ENCODE measurements at places on chromosomes 3 and 15.

DNA sequence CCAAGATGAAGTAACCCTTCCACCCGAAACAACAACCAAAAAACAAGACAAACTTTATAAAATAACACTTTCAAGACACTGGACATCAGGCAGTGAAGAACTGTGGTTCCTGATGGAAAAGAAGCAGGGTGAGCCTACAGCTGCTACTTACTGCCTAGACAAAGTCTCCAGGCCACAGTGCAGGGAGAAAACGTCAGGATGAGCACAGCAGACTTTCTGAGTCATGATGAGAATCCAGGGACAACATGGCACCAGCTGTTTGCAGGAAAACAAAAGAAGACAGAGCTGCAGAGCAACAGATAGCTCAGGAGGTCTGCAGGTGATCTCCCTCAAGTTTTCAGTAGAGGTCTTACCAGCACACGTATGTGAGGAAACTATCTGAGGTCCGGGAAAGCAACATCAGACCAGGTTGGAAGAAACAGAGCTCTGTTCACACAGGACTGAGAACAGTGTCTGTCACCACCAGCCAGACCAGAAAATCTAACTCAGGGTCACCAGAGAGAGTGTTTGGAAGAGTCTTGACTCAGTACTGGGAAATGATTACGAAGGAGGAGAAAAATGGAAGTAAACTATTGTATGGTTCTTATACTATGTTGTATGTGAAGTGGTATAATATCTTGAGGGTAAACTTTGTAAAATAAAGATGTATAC, 108.9 kb downstream of the ANO10 start:
- DNase-seq: no peak

DNA sequence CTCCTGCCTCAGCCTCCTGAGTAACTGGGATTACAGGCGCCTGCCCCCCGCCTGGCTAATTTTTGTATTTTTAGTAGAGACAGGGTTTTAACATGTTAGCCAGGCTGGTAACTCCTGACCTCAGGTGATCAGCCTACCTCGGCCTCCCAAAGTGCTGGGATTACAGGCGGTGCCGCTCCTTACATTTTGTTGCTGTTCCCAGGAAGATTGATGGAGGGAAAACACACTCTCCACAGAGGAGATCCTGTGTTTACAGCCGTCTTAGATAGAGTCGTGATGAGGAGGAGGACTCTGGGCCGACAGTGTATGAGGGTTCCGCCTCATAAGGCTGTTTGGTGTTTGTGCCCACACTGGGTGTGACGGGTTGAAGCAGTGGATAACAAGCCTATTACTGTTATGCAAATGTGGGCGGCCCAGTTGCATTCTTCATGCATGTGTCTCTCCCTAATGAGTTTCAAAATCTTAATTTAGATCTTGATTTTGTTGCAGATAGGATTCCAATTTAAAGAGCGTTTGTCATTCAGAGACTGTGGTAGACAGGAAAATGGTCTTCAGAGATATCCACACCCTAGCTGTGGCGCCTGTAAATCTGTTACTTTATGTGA, 60.0 kb downstream of the APBA2 start:
- no peak for DNase-seq

GRCh38 chr15:45456212-45457106, 66.1 kb downstream of the SLC30A4 start:
- peak; percentile 91 for DNase-seq

GRCh38 chr15:42178056-42178455, 21.6 kb upstream of the PLA2G4F start:
- no peak for DNase-seq

GRCh38 chr3:66486646-66487045, 14.2 kb downstream of the LRIG1 start:
- DNase-seq: no peak

GRCh38 chr3:116809208-116809607, 99.6 kb downstream of the TUSC7 start:
- no peak for DNase-seq

GRCh38 chr3:177551431-177551836, 354.2 kb upstream of the TBL1XR1 start:
- no peak for DNase-seq

DNA sequence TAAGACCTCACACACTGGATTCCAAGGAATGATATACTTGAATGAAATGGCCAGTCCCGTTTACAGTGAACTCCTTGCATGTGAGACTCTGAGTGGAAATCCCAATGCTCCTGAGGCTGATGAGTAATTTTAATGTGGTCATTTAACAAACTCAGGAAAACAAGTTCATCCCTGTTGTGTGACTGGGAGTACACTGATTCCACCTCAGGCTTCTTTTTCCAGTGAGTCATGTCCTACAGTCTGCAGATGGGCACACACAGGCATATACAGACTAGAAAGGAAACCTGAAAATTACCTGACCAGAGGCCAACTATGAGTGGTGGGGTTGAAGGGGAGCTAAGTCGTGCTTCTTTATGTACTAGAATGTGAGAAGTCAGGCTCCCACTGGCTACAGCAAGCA, 5.8 kb downstream of the SQOR start:
- DNase-seq: no peak

DNA sequence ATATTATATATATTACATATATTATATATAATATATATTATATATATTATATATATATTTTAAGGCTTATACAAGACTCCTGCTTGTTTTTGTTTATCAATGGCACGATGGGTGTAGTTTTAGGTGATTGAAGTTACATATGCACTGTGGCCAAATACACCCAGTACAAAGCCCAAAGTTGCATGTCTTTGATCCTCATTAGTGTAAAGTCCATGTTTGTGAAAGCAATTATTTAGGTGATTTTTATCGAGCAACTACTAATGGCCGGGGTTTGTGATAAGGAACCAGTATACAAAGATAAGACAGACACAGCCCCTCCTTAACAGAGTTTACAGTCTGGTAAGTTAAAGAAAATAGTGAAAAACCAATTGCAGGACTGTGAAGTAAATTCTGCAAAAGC, 154.3 kb downstream of the CHDH start:
- DNase-seq: no peak

GRCh38 chr3:40877631-40878463, 321.5 kb upstream of the CTNNB1 start:
- DNase-seq: no peak

GRCh38 chr15:42932833-42933515, 12.4 kb upstream of the TTBK2 start:
- DNase-seq: no peak

DNA sequence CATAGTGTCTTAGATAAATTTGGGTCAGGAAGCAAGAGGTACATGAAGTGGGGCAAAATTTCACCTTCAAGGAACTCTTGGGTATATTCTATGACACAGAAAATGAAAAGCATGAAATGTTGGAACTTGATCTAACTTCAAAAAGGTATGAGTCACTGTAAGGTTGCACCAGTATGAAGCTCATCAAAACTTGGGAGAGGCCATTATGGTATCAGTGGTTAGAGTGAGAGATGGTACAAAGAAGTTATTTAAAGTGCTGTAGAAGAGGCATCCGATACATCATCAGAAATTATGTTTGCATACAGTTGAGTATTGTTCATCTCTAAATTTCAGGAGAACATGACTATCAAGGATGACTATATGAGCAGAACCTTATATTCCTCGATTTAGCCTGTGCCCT, 302.9 kb upstream of the SUCLG2 start:
- no peak for DNase-seq

- no peak for DNase-seq
These were observed 507 bp upstream of the AP3B2 start for GRCh38 chr15:82710208-82710555.

DNA sequence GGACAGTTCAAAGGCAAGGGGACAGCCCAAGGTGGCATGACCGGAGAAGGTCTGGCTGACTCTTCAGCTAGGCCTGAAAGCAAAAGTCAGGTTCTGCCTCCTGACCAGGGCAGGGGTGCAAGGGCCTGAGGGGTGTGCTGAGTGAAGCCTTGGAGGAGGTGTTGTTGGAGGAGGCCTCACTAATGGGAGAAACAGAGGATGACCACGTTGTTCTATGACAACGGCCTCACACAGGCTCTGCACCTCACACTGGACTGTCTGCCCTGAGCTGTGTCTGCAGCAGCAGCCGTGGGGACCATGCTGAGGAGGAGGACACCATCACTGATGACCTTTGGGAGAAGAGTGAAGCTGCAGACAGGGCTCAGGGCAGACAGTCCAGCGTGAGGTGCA, 116.9 kb upstream of the ABHD17C start:
- no peak for DNase-seq

- DNase-seq: no peak
These were observed 234.4 kb upstream of the TBL1XR1 start for GRCh38 chr3:177431525-177432176.

- DNase-seq: no peak
These were observed 70.9 kb upstream of the TGFBR2 start for GRCh38 chr3:30535525-30535924.

- DNase-seq: no peak
These were observed 476.4 kb upstream of the AGTR1 start for GRCh38 chr3:148221303-148221702.

GRCh38 chr15:92958105-92958504, 58.0 kb downstream of the CHD2 start:
- no peak for DNase-seq

GRCh38 chr3:17118771-17119170, 234.0 kb downstream of the PLCL2 start:
- DNase-seq: no peak

- no peak for DNase-seq
These were observed 58.4 kb downstream of the RBM6 start for GRCh38 chr3:49998326-49998725.

DNA sequence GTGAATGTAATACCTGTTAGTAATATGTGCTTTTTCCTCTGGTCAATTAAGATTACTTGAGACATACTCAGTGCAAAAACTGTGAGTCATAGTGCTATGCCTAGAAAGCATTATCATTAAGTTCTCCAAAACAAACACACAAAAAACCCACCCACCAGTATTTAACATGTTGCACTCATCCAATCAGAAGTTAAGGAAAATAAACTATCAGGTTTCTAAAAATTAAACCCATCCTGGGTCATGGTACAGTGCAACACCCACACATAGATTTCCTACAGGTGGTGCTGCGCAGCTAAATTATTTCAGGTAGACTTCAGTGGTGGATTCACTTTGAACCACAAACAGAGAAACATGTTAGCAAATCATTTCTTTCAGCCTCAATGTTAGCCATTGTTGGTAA, 264.4 kb upstream of the VEPH1 start:
- DNase-seq: no peak

DNA sequence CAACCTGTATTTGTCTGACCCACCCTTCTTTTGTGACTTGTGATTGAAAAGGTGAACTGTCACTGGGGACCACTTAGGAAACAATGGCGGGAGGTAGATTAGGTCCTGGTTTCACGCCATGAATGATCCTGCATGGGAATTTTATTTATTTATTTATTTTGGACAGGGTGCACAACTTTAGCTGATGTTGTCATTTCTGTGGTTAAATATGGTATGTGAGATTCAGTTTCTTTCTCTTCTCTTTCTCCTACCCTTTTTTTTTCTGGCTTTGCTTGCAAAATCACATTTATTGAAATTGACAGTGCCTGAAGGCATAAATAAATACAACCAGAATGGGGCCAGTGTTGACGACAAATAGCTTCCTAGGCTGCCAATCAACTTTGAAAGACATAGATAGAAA, 18.0 kb upstream of the HTR3E start:
- no peak for DNase-seq

GRCh38 chr3:137410028-137410427, 354.1 kb upstream of the SOX14 start:
- no peak for DNase-seq

Data from Panc1 (cell line).